HAP-1 (cell line): ENCODE measurements at places on chromosomes 7 and 10.

DNA sequence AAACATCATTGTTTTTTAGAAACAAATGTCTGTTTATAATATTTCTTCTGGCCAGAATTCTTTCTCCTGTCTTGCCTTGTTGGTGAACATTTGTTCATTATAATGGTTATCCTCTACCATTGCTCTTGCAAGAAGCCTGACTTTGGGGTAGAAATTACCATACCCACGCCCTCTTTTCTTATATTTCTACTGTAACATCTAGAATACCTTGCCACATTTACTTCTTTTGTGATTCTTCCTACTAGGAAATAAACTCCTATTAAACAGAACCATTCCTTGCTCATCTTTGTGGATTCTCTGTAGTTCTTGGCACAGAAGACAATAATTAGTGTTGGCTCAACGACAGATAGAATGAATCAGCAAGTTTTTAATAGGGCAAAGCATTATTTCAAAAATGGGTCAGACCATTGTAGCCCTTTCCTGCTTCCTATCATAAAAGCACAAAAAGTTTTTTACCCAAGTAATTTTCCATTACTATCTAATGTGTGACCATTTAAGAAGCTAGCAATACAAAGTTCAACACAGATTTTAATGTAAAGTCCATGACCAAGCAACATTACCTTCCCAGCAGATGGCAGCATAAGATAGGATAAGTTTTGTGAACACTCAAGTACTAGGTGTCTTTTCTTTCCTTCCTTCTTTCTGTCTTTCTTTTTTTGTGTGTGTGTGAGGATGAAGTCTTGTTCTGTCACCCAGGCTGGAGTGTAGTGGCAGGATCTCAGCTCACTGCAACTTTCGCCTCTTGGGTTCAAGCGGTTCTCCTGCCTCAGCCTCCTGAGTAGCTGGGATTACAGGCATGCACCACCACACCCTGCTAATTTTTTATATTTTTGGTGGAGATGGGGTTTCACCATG lies 270.4 kb downstream of the HGF start:
- peak; percentile 38 for DNase-seq

GRCh38 chr10:30728766-30729165 lies 99.2 kb upstream of the LYZL2 start:
- DNase-seq: no peak

GRCh38 chr7:146090023-146090645 lies 26.5 kb upstream of the CNTNAP2 start:
- DNase-seq: no peak

GRCh38 chr10:96513305-96513697 lies 425 bp downstream of the TLL2 start:
- peak; percentile 29 for DNase-seq

- no peak for DNase-seq
Observed at GRCh38 chr10:63866747-63867140, 345.5 kb downstream of the REEP3 start.

- DNase-seq: no peak
Observed at GRCh38 chr7:142327628-142328405, 70.0 kb upstream of the PRSS58 start.

GRCh38 chr10:5527332-5528200 lies 2.8 kb downstream of the CALML3 start:
- no peak for DNase-seq
